GM12891 (cell line): ENCODE measurements at places on chromosomes 16 and 17.

DNA sequence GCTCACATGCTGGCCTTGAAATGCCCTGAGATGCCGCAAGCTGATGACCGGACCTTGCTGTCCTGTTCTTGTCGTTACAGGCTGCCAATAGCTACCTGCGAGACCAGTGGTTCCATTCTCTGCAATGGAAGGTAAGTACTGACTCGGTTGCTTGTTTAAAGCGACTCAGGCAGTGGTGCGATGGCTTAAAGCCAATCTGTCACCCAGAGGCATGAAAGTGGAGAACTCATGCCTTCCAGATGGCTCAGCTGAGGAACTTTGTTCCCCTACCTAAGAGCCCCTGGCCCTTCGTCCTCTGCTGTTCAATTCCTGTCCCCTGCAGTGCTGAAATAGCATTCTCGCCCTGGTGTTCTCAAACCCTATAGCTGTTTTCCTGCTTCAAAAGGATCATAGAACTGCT, 158.3 kb upstream of the PLCG2 start:
- DNase-seq, result no peak

- DNase-seq, result peak; percentile 93
These were observed at the start of the genes HEXD and OGFOD3 for GRCh38 chr17:82418001-82418986. Gene HEXD (plus strand): TSS chr17:82418347. CDS start chr17:82419800, 1,453 bp downstream. Gene OGFOD3 (minus strand): TSS chr17:82418586. CDS start chr17:82418485, 101 bp downstream.

DNA sequence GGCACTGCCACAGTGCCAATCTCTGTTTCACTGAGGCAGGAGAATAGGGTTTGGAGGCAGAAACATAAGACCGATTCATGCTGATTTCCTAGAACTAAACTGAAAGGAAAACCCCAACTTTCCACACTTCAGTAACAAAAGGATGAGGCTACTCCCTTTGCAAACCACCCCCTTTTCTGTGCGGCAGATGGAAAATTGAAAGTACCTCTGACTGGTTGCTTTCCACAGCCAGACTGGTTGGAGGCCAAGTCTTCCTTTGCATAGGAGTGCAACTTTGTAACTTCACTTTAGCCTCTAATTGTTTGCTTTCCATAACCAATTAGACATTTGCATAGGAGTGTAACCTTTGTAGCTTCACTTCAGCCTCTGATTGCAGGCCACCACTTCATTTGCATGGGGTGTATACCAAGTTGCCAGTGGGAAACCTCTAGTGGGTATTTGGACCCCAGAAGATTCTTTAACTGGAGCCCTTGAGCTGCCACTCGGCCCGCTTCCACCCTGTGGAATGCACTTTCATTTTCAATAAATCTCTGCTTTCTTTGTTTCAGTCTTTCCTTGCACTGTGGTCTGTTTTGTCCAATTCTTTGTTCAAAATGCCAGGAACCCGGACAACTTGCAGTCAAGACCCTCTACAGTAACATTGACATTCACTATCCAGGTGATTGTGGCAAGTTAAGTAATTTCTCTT, 252.0 kb downstream of the UTP18 start:
- no peak for DNase-seq

GRCh38 chr17:66760324-66760723, 74.6 kb upstream of the CACNG5 start:
- no peak for DNase-seq

- DNase-seq, result no peak
These were observed 9.8 kb downstream of the ADAMTS18 start for GRCh38 chr16:77424871-77425604.

DNA sequence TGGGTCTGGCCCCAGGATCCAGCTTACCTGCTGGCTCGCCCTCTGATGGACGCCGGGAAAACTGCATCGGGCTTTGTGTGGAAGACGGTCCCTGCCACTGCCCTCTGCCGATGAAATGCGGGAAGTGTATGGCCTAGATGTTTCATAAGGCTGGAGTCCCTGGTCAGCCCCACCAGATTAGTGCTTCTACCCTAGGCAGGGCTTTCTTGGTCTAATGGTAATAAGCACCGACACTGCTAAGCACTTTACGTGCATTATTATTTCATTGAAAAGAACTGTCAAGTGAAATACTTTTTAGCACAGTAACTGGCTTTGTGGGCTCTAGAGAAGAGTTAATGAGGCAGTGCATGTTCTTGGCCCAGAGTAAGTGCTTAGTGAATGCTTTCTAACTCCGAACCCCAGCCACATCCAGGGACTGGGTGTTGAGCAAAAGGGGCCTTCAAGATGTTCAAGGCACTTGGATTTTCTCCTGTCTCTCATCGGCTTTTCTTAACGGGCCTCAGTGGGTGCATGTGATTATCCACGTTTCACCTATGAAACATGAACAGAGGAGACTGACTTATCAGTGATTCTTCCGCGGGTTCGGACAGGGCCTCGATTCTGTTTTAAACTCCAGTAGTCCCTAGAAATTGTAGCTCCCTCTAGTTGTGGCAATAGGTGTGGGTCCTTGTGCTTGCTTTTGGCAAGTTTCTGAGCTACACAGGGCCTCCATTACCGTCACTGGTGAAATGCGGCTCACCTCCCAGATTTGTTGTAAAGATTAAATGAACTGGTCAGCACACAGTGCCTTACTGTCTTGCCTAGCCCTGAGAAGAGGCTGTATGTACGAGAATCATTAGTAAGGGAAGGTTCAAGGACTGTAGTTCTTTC, 6.6 kb downstream of the TRAF4 start:
- peak; percentile 66 for DNase-seq

- DNase-seq, result no peak
These were observed 289.0 kb upstream of the AXIN2 start for GRCh38 chr17:65850486-65850885.

DNA sequence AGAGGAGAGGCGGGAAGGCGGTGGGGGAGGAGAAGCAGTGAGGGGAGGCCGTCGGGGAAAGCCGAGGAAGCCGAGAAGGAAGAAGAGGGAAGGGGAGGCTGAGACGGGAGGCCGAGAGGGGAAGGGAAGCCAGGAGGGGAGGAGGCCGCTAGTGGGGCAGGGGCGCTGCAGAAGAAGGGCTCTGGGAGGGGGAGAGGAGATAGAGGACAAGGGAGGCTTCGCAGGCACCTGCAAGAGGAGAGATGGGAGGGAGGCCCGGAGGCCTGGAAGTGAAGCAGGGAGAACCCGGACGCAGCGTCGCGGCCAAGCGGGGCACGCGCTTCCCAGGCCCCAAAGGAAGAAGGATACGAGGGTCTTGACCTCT, 2.3 kb downstream of the C17orf58 start:
- no peak for DNase-seq

DNA sequence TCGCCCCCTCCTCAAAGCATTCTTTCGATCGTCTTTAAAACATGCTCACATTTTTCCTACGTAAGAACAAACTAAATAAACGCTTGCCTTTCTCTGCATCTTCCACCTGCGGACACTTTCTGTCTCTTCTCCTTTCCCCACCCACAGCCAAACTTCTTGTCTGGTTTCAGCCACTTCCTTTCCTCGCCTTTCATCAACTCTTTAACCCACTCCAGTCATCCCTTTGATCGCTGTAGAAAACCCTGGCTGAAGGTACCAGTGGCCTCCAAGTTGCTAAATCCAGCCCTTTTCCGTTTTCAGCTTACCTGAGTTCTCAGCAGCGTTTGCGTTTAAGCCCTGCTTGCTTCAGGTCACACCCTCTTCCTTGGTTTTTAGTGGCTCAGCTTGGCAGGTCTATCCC, 483 bp downstream of the RPA1 start:
- DNase-seq, result no peak

DNA sequence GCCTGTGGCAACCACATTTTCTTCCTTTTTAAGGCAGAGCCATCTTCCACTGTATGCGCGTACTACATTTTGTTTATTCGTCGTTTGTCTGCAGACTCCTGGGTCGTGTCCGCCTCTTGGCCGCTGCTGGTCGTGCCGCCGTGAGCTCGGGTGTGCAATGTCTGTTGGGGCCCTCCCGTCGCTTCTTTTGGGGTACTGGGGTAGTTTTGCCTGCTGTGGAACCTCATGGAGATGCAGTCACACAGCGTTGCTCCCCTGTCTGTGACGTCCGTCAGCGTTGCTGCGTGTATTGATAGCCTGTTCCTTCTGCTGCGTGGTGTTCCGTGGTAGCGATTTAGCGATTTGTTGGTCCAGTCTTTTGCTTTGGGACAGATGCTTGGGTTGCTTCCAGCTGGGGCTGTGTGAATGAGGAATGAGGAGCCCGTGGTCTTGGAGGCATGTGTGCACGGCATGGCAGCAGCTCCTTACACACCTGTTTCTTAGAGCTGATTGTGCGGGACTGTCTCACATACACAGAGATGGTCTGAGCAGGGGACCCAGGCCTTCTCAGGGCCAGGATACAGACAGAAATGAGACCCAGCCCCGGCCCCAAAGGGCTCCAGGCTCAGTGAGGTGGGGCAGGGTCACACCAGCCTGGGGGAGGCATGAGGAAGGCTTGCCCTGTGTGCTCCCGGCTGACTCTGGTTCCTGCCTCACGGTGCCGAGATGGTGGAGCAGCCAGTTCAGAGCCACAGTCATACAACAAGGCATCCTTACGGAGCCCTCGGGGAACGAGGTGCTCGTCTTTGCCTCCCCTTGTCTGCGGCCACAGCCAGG, 78.4 kb upstream of the GSE1 start:
- no peak for DNase-seq

GRCh38 chr17:46841561-46842379, 9.6 kb upstream of the WNT9B start:
- DNase-seq, result no peak

- DNase-seq, result no peak
These were observed 417.1 kb downstream of the XYLT1 start for GRCh38 chr16:17053536-17054160.
